ENCODE measurements at places on chromosomes 3 and 15.
A peak's percentile ranks its signal among the peaks of the same experiment; 100 is the strongest.

DNA sequence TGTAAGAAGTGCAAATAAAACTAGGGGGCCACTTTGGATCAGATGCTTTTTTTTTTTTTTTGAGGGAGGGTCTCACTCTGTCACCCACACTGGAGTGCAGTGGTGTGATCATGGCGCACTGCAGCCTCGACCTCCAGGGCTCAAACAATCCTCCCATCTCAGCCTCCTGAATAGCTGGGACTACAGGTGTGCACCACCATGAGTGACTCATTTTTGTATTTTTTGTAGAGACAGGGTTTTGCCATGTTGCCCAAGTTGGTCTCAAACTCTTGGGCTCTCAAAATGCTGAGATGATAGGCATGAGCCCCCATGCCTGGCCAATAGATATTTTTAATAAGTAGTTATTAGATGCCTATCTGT lies 20.8 kb downstream of the CCR1 start:
- no peak for DNase-seq

DNA sequence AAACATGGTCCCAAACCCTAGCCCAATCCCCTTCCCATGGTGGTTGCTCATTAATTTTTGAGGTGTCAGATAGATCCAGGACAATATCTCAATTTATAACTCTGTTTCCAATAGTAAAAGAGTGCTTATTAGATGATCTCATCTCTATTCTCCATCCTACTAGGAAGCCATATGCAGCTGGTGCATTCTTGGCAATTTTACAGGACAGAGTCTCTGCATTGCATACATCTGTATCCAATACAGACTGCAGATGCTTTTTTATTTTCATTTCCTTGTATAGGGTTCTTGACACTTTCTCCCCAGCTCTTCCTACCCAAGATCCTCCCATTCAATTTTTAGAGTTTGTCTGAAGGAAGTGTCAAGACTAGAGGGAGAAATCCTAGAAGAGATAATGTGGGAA lies 194.8 kb upstream of the DPH6 start:
- DNase-seq: no peak

DNA sequence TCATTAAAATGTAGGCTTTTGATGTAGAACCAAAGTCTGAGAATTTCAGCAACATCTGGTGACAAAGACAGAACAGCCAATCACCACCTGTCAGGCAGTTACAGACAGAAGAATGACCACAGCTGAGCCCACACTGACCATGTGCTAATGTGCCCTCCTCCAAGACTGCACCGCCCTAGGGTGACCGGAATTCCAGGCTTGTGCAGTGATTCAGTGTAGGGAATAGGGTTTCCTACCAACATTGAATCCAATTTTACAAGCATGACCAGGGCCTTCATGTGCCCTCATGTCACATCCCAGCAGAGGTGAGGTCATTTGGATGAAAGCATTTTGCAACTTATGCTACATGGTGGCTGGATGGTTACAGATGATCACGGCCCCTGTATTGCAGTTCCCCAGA lies 412.5 kb downstream of the SOX2 start:
- no peak for DNase-seq

DNA sequence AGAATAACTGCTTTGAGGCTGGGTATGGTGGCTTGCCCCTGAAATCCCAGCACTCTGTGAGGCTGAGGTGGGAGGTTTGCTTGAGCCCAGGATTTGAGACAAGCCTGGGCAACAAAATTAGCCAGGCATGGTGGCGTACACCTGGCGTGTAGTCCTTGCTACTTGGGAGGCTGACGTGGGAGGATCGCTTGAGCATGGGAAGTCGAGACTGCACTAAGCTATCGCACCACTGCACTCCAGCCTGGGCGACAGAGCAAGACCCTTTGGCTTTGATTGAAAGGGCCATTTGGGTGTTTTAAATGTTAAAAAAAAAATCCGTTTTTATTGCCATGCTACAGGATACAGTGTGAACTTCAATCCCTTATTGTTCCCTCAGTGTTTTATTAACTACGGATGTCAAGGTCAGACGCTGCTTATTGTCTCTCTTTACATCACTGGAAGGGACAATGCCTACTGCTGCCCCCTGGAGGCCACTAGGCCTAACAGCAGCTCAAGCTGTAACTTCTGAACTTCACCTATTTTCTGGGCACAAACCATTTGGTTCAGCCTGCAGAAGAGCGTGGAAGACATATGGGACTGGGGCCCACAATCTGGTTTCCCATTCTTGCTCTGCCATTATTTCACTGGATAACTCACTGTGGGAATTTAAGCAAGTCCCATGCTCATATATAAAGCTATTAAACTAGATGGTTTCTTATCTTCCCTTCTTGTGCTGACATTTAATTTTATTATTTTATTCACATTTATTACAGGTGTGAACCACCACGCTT lies 15.3 kb upstream of the IREB2 start:
- DNase-seq: peak; percentile 51

GRCh38 chr3:72231439-72232196 lies 446.7 kb upstream of the PROK2 start:
- no peak for DNase-seq

DNA sequence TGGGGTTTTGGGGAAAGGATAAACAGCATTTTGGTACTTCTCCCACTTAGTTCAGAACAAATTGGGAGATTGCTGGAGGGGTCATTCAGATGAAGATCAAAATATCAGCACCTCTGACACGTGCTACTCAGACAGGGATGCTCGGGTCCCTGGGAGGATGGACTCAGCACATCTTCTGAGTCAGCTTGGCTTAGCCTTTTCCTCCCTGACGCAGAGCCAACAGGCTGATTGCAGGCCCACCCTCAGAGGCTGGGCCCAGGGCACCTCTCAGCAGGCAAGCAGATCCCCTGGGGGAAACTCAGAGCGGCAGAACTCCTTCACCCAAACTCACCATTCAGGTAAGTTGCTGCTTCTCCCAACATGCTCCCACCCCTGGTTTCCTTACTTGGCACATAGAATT lies 304.9 kb downstream of the TLE3 start:
- DNase-seq: no peak

GRCh38 chr3:193620057-193620456 lies 27.0 kb downstream of the OPA1 start:
- no peak for DNase-seq

GRCh38 chr3:76888856-76889255 lies 151.0 kb upstream of the ROBO2 start:
- no peak for DNase-seq

GRCh38 chr15:56491110-56491722 lies 26.3 kb upstream of the MNS1 start:
- peak; percentile 33 for DNase-seq

DNA sequence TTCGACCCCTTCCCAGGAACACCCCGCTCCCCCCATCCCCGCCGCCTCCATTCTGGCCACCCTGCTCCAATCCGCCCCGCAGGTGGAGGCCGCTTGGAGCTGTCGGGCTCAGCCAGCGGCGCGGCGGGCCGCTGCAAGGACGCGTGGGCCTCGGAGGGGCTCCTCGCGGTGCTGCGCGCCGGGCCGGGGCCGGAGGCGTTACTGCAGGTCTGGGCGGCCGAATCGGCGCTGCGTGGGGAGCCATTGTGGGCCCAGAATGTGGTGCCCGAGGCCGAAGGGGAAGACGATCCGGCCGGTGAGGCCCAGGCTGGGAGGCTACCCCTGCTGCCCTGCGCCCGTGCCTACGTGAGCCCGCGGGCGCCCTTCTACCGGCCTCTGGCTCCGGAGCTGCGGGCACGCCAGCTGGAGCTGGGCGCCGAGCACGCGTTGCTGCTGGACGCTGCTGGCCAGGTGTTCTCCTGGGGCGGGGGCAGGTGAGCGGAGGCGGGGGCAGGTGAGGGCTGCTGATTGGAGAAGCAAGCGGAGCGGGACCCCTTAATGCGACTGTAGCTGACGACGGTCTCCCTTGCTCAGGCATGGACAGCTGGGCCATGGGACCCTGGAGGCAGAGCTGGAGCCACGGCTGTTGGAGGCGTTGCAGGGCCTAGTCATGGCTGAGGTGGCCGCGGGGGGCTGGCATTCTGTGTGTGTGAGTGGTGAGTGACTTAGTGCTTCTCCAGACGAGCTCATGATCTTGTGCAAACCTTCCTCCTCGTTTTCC lies 2.5 kb downstream of the RCCD1 start:
- no peak for DNase-seq

DNA sequence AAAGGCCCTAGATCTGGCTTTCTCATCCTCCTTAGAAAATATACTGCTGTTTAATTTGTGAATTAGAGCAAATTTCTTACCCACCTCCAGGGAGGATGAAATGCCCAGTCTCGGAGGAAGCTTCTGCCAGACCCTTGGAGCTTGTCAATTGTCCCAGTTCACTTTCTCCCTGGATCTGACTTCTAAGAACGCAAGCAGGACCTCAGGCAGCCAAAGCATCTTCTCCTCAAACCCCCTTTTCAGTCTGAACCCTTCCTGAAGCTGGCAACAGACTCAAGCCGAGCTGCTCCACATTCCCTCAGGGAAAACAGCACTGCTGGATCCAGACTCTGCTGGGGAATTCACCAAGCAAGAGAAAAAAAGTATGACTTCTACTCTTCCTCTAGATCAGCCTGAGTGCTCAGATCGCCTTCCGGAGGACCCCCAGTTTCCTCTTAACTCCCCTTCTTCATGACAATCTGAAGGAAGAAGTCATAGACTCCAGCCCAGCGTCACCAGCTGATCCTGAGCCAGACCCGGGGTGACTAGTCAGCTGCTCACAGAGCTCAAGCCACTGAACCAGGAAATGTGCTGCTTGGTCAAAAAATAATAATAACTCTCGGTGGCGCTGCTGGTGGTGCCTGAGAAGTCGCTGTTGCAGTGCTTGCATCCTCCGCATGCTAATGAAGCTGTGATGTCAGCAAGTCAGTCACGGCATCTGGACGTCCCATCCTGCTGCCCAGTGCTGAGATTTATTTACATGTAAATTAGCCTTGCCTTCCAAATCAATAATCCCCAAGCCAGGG lies at the start of gene PRICKLE2:
Gene PRICKLE2 (minus strand): TSS at position 641 of the 785 bp plus-strand sequence. CDS start 26,539 bp downstream, outside the sequence.
- DNase-seq: no peak

DNA sequence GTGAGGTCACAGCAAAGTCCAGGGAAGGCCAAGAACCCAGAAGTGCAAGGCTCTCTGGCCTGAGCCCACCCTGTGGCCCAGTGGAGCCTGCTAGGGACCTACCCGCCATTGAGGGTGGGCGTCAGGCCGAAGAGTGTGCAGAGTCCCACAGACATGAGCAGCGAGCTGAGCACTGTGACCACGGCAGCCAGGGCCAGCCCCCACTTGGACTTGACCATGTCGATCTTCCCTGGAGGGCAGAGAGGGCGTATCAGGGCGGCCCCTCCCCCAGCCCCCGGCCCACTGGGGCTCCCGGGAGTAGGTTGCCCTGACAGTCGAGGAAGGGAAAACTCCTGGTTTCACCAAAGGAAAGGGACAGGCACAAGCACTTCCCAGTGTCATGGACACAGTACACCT lies 44.6 kb downstream of the PTPN23 start:
- no peak for DNase-seq
